Activated T-cell treated with anti-CD3 and anti-CD28 coated beads for 1 hour (primary cell): ENCODE measurements at places on chromosomes 5 and 9.

- DNase-seq = no peak
Observed at GRCh38 chr5:77642738-77643653, 4.5 kb upstream of the OTP start.

DNA sequence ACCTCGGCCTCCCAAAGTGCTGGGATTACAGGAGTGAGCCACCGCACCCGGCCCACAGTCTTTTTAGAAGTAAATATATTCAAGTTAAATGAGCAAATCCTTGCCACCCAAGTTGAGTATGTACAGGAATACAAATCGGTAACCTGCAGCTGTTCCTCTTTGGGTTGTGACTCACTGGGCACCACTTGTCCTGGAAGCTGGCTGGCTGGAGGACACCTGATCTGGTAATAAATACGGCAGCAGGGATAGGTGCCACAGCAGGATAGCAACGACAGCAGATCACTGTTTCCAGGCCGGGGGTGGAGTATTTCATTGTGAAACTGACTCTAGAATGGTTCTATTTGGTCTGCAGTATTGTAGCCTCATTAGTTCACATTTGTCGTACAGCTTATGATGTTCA lies 35.7 kb upstream of the SLC36A2 start:
- DNase-seq = no peak

GRCh38 chr9:78848061-78848460 lies 551.1 kb downstream of the PSAT1 start:
- no peak for DNase-seq

- DNase-seq = no peak
Observed at GRCh38 chr5:33594006-33594405, 153.2 kb downstream of the TARS1 start.

DNA sequence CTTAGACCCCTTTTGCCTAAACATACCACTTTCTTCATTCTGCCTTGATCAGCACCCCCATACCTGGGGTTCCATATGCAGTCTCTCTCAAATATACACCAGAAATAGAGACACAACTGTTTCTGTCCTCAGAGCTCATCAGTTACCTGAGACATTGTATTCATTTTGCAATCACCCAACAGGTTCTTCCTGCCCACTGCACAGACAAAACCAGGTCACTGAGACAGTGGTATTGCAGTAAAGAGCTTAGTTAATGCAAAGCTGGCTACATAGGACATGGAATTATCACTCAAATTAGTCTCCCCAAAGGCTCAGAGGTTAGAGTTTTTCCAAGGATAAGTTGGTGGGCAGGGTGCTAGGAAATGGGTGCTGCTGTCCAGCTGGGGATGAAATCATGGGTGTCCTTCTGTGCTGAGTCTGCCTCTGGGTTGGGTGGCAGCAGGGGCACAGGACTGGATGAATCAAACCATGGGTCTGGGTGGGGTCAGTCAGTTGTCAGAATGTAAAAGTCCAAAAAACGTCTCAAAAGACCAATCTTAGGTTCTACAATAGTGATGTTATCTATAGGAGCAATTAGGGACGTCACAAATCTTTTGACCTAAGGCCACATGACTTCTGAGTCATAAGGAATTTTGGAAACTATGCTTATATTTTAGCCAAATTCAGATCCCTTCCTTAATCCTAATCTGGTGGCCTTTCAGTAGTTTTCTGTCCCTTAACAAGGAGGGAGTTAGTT lies 41.0 kb downstream of the KCNV2 start:
- no peak for DNase-seq

DNA sequence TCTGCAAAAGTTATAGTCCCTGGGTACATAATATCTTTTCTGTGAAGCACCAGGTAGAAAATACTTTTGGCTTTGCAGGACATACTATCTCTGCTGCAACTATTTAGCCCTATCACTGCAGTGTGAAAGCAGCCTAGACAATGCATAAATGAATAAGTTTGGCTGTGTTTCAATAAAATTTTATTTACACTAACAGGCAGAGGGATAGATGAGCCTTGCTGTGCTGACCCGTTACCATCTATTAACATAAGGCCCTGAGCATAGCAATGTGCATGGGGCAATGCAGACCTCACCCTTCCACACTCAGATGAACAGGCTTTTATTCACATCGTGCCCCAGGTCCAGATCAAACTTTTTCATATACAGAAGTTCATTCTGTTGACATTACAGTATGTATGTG lies 27.8 kb downstream of the RASEF start:
- no peak for DNase-seq

- DNase-seq = no peak
Observed at GRCh38 chr5:76528547-76529331, 94.5 kb downstream of the F2RL2 start.

GRCh38 chr5:159257007-159257406 lies 6.1 kb upstream of the UBLCP1 start:
- no peak for DNase-seq

DNA sequence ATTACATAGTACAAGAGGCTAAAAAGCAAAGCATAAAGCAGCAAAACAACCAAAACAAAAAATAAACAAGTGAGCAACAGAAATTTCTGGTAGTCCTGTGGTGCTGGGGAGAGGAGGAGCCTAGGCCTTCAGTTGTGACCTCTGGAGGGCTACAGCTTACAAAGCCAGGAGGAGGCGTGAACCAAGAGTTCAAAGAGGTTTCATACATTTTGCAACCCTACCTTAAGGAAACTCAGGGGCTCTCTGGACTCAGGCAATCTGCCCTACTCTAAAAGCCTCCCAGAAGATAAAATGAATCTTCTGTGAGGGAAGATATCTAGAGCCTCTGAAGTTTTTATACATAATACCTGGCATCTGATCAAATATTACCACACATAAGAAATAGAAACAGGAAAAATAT lies 187.4 kb downstream of the AGTPBP1 start:
- no peak for DNase-seq

GRCh38 chr5:43227655-43228054 lies 35.6 kb downstream of the NIM1K start:
- DNase-seq = no peak

GRCh38 chr5:31231177-31231838 lies 37.8 kb downstream of the CDH6 start:
- DNase-seq = no peak

GRCh38 chr5:757931-758697 lies 26.4 kb downstream of the ZDHHC11B start:
- no peak for DNase-seq

DNA sequence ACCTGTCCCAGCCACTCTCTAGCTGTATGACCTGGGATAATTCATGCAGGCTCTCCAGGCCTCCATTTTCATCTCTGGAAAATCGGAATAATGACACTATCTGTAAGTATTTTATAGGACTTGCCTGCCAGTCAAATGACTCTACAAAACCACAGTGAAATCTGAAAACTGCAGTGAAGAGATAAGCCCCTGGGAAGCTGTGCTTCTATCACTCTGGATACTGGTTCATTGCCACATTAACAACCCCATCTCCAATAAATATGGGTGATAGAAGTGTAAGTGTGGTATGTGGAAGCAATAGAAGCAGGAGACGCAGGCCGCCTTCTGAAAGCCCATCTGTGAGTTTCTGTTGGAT lies 31.8 kb downstream of the WHRN start:
- no peak for DNase-seq

- DNase-seq = no peak
Observed at GRCh38 chr9:86731511-86732063, 215.7 kb downstream of the GAS1 start.

DNA sequence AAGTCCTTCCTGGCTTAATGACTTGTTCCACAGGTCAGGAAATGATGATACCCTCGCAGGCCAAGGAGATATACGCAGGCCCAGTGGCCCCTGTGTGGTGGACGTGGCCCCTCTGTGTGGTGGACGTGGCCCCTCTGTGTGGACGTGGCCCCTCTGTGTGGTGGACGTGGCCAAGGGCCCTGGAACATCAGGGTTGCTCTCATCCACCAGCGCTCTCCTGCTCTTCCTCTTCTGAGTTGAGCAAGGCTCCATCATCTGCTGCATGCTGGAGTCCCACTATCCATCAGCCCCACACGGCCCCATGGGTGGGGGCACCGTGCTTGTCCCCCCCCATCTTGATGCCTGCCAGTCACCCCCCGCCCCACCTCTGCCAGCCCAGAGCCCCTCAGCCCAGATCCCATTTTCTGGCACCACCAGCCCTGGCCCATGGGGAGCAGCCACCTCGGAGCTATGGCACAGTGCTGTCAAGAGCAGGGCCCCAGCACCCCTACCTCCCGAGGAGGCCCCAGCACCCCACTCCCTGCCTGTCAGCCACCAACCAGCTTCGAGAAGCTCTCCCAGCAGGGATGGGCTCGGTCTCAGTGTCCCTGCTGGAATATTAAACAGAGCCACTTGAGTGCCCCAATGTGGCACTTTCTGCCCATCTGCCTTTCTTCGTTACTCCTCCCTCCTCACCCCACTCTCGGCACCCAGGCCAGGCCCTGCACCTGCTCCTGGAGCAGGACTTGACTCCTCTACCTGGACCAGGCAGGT lies 8.1 kb downstream of the LRRC14B start:
- DNase-seq = no peak

GRCh38 chr5:145990170-145990569 lies 53.8 kb downstream of the SH3RF2 start:
- DNase-seq = no peak

- no peak for DNase-seq
Observed at GRCh38 chr9:77935974-77936373, 95.6 kb downstream of the GNAQ start.

GRCh38 chr9:37390759-37391158 lies 31.7 kb upstream of the GRHPR start:
- DNase-seq = peak; percentile 14

GRCh38 chr9:105501414-105501813 lies 53.6 kb downstream of the FSD1L start:
- no peak for DNase-seq

DNA sequence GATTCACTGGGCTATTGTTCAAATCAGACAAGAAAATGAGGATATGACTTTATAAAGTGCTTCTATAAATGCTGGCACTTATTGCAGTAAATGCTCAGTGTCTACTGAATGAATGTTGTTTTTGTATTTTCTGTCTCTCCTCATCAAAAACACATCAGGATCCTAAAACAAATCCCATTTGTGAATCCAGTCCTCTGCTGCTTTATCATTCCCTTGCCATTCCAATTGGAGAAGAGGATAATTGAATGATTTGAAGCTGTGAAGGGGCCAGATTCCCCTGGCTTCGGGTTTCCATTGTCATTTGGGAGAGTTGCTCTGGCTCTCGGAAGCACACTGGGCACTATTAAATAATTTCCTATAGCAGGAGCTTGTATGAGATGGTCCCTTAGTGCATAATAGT lies 666.8 kb downstream of the ACTL7B start:
- no peak for DNase-seq

GRCh38 chr5:66224274-66224673 lies 80.2 kb downstream of the SREK1 start:
- DNase-seq = no peak

DNA sequence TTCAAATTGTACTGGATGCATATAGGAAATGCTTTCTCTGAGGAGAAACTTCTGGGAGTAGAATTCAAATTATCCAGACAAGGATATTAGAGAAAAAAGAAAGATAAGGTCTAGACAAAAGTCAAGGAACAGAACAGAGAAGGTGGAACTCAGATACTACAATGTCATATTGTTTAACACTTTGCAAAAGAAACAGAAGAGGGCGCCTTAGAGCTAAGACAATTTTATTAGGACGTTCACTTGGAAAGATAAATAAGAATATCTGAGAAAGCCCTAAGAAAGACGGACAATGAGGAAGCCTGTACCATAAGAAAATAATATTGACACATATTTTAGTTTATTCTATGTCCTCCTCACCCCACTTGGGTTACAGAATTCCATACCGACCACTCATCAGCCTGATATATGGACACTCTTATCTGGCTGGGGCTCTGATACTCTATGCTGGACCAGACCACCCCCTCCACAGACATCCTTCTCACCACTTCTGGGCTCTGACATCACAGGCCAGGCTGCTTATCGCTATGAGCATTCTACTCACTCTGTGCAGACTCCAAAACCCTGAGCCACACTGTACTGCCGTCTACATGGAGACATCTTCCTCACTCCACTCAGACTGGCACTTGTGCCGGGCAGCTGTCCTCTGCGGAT lies 9.1 kb upstream of the AK3 start:
- no peak for DNase-seq

GRCh38 chr9:70452365-70452764 lies 37.9 kb upstream of the KLF9 start:
- DNase-seq = no peak

GRCh38 chr9:471320-471719 lies 256.7 kb downstream of the DOCK8 start:
- no peak for DNase-seq

- DNase-seq = no peak
Observed at GRCh38 chr9:91727316-91727861, 222.6 kb downstream of the ROR2 start.

- no peak for DNase-seq
Observed at GRCh38 chr9:81717061-81717746, 27.9 kb upstream of the TLE1 start.

GRCh38 chr5:139636975-139637408 lies 11.2 kb upstream of the CXXC5 start:
- no peak for DNase-seq

DNA sequence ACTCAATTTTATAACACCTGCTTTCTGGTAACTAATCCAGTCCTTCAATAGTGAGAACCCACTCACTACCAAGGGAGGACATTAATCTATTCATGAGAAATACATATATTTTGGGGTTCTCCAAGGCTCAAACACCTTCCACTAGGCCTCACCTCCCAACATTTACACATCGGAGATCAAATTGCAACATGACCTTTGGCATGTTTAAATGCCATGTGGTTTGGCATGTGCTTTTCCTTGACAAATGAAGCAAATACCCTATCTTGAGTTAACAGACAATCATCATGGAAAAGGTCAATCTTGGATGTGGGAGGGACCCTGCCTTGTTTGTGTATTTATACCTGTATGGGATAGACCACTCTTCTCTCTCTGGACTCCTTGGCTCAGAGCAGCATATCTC lies 21.9 kb upstream of the SPINK14 start:
- DNase-seq = no peak

- no peak for DNase-seq
Observed at GRCh38 chr9:105930011-105930627, 235.8 kb downstream of the TMEM38B start.

GRCh38 chr9:6911901-6912638 lies 154.3 kb downstream of the KDM4C start:
- DNase-seq = no peak

- no peak for DNase-seq
Observed at GRCh38 chr9:120435091-120435490, 144.9 kb downstream of the CDK5RAP2 start.

- no peak for DNase-seq
Observed at GRCh38 chr5:178312880-178313282, 80.3 kb upstream of the PHYKPL start.

DNA sequence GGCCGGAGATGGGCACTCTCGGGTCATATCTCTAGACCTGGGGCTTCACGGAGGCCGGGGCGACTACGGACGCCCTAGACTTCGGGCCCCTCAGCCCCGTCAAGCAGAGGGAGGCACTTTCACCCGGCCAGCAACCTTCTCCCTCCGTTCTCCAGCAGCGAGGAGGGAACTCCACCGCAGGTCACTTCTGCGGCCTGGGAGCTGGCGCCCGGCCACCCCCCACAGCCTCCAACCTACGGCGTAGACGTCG lies 201 bp downstream of the DOLK start:
- DNase-seq = no peak

- DNase-seq = no peak
Observed at GRCh38 chr5:9156282-9156681, 389.6 kb downstream of the SEMA5A start.
